ENCODE measurements at places on chromosomes 5 and 9.

DNA sequence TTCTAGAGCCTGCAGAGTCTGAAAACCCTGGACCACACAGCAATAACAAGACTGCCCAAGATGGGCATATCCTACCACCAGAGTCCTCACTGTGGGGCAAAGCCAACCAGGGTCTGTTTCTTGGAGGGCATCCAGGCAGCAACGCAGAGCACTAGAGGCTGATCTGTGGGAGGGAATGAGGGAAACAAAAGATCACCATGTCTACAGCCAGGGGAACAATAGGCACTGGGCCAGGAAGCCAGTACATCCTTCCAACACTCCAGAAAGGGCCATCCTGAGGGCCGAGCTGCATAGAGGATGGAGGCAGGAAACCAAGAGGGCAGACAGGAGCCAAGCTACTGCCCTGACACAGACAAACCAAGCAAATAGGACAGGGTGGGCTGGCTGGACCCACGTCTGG, 416.1 kb upstream of the IRX4 start:
- DNase-seq, result no peak

GRCh38 chr9:83231039-83231438, 168.1 kb upstream of the RASEF start:
- peak; percentile 23 for DNase-seq

DNA sequence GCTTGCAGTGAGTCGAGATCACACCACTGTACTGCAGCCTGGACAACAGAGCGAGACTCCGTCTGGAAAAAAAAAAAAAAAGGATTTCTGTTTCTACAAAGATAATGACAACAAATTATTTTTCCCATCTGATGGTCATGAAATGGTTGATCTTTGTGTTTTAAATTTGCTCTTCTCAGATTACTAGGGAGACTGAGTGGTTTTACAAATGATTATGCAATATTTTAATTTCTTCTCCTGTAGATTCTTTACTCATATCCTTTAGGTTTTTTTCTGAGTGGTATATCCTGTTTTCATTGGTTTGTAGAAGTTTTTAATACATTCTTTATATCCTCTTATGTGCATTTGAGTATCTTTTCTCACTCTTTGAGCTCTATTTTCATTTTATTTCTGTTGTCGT, 20.6 kb upstream of the AUH start:
- DNase-seq, result no peak

DNA sequence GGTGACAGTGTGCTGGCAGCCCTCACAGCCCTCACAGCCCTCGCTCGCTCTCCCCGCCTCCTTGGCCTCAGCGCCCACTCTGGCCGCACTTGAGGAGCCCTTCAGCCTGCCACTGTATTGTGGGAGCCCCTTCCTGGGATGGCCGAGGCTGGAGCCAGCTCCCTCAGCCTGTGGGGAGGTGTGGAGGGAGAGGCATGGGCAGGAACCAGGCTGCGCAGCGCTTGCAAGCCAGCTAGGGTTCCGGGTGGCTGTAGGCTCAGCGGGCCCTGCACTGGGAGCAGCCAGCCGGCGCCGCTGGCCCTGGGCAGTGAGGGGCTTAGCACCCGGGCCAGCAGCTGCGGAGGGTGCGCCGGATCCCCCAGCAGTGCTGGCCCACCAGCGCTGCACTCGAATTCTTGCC, 177.0 kb downstream of the MSX2 start:
- DNase-seq, result no peak

DNA sequence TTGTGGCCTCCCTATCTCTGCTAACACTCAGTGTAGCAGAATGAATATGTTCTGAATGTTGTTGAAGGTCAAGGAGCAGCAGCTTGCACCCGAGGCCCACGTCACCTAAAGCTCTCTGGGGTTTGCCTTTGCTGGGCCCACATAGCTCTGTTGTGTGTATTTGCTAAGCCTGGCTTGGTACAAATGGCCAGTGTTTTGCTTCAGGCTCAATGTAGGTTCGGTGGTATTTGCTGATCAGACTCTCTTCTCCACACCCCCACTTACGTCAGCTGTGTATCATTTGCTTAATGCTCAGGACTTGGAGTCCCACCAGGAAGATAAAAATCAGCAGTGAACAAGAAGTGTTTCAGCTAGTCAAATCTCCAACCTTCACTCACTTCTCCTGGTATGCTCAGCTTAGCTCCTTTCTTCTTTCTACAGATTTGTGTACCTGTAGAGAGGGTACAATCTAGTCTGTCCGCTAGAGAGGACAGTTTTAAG, 4.8 kb upstream of the RFESD start:
- DNase-seq, result no peak

DNA sequence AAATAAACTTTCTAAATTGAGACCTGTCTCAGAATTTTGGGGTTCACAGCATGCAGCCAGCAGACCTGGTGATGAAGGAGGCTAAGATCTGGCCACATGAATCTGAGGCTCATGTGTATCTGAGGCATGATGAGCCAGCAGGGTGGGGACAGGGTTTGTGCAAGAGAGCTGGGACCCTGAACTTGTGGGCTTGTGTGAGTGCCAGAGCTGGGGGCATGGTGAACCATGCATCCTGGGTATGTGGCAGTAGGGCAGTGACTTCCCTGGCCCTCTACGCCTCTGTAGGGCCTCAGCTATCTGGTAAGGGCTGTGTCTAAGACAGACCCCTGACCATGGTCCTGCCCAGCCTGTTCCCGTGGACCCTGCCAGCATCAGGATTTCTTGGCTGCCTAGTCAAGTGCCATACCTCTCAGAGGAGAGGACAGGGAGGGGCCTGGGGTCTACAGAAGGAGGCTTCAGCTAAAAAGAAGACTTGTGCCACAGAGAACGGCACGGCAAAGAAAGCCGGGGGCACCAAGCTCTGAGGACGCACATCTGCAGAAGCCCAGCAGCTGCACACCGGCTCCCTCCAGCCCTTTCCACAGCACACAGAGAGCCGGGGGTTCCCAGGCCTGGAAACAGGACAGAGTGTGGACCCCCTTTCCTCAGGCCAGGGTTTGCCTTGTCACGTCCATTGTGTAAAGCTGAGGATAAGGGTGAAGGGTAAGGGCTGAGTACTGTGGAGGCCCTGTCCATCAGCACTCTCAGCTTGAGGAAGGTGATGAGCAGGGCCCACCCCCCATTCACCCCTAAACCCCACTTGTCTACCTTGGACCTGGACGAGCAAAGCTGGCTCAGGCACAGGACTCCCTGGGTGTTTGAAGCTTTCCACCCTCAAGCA, 130.1 kb downstream of the MRPL36 start:
- DNase-seq, result no peak

DNA sequence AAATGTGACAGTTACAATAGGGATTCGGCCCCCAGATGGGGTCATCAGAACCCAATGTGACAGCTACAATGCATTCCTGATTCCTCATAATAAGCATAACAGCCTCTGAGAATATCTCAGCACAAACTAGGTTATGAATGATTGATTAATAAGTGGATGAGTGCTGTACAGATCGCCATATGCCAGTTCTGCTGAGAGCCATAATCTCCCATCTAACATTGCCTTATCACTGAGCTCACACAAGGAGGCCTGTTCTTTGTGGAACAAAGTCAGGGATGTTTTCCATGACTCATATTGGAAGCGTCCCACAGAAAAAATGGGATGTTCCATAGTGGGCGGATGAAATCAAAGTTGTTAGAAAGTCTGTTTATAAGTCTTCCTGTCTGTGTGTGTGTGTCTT, 89.6 kb downstream of the KIF4B start:
- no peak for DNase-seq

- no peak for DNase-seq
These were observed 139.3 kb downstream of the RAB3C start for GRCh38 chr5:58722160-58722559.

DNA sequence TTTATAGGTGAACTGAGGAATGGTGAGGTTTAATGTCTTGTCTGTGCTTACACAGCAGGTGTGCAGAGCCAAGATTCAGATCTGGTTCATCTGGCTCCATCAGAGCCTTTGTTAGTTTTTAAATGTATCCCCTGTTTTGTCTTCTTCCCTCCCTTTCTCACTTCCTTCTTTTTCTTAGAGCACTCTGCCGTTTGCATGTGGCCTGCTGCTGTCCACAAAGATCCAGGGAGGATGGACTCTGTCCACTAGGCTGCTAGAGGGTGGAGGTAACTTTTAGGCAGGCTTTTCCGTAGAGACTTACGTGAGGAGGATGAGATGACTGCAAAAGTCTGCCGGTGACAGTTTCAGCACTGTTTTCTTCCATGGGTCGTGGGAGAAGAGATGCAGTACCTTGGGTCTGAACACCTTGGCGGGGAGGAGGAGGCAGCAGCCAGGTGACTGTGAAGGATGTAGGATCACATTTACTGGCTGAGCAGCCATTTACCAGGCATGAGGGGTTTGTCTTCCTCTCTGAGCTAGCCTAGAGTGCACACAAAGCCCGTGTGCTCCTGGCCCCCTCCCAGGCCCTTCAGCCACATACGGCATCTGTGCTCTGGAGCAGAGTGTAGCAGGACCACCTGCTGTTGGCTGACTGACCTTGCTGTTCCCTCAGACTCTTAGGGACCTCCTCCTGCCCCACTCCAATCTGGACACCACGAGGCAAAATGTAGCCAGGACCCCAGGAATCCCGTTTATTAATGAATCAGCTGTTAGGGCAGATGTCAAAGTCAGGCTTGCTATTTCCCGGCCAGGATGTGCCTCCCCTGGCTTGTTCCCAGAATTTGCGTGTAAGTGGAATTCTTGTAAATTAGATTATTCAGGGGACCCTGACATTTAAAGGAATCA, 1.8 kb downstream of the NTMT1 start:
- DNase-seq, result no peak

- no peak for DNase-seq
These were observed 4.1 kb upstream of the OLFM1 start for GRCh38 chr9:135083241-135083810.

DNA sequence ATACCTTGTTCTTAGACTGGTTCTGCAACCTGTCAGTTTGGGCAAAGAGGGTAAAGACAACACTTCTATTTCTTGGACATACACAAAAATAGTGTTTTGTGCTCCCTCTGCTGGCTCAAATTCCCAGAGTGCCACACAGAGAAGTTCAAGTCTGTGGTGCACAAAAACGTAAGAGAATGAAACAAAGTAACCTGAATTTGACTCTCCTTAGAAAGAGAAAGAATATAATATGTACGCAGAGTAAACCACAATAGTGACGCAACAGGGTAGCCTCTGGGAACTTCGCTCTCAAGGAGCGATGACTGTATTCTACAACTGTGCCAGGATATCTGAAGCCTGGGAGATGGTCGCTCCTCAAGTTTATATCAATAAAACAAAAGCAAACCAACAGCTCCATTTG, 18.5 kb downstream of the DDX31 start:
- no peak for DNase-seq

GRCh38 chr5:176880366-176881020, 18.7 kb downstream of the HK3 start:
- DNase-seq, result no peak

DNA sequence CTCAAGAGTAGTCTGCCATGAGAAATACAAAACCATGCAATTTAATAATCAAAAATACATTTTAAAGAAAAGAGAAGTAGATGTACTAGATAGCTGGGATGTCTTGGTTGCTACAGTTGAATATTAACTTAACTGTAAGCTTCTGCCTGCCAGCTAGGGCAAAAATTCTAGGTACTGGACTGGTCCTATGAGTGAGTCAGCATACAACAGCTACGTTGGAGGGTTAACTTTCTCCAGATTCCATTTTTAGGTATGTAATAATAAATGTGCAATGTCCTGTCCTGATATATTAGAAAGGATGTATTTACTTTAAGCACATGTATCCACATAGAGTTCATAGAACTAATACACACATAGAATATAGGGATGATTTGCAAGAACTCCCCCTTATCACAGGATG, 230.1 kb downstream of the CAAP1 start:
- no peak for DNase-seq

DNA sequence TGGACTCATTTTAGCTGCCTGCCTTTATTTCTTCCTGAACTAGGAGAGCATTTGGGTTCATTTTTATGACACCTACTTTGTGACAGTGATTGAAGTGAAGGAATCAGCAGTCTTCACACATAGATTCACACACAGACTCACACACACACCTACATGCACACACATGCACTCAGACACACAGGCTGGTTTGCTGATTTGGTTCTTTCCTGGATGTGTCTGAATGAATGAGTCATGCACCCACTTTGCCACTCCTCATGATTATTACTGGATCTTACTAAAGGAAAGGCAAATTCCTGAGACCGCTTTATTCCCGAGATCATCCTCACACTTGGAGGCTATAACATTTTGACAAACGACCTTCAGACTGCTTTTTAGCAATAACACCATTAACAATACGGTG, 529.5 kb downstream of the AGTPBP1 start:
- no peak for DNase-seq

DNA sequence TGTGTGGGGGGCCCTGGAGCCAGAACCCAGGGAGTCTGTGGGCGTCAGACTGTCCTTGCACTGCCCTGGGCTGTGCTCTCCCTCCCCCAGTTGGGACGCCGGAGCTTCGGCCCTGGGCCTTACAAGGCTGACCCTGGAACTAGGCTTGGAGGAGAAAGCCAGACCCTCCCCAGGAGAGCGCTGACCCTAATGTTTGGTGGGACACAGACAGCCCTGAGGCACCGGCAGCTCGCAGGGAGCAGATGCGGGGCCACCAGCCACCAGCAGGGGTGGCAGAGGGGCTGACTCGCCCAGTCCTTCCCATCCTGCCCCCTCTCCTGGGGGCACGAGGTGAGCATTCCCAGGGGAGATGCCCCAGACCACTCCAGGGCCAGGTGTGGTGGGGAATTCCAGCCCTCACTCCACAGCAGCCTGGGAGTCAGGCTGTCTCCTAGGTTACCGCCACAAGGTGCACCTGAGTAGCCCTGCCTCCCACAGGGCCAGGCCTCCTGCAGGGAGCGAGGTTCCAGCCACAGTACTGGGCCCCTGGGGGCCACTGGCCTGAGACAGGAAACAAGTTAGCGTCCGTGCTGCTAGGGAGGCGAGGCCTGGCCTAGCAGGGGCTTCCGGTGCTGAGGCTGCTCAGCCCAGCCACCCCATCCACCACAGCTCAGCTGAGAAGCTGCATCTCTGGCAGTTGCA, 134.6 kb downstream of the OLFM1 start:
- DNase-seq, result no peak

- peak; percentile 51 for DNase-seq
These were observed 126.4 kb upstream of the PRLR start for GRCh38 chr5:35356725-35357124.

GRCh38 chr5:176540476-176540899, 3.3 kb upstream of the RNF44 start:
- no peak for DNase-seq

- DNase-seq, result no peak
These were observed 157.9 kb downstream of the TRPM3 start for GRCh38 chr9:70963554-70963953.

DNA sequence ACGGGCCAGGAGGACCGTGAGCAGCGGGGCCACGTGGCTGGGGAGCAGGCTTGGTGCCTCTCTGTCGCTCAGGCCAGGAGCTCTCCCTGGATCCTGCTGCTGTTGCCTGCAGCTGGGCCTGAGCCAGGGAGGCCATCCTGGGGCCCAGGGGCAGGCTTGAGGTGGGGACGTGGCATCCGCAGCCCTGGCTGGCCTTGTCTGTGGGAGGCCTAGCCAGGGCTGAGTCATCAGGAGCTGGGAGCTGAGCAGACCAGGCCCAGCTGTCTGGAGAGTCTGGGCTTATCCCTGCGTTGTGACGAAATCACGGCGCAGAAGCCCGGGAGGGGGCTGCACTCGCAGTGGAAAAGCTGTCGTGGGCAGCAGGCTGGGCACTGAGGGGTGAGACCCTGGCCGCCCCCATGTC, 138.8 kb upstream of the COL5A1 start:
- DNase-seq, result no peak

GRCh38 chr5:3913279-3913678, 317.6 kb downstream of the IRX1 start:
- no peak for DNase-seq

GRCh38 chr5:159601216-159601615, 270.9 kb upstream of the IL12B start:
- no peak for DNase-seq
